Naive B cell (primary cell): ENCODE measurements at places on chromosomes 3 and 15. TPM values are rescaled to one million over a fixed set of nuclear protein-coding genes. Genes with fewer than 3 reads are reported as not detected.

Gene ERICH6
- polyA plus RNA-seq, result 0.58 TPM

DNA sequence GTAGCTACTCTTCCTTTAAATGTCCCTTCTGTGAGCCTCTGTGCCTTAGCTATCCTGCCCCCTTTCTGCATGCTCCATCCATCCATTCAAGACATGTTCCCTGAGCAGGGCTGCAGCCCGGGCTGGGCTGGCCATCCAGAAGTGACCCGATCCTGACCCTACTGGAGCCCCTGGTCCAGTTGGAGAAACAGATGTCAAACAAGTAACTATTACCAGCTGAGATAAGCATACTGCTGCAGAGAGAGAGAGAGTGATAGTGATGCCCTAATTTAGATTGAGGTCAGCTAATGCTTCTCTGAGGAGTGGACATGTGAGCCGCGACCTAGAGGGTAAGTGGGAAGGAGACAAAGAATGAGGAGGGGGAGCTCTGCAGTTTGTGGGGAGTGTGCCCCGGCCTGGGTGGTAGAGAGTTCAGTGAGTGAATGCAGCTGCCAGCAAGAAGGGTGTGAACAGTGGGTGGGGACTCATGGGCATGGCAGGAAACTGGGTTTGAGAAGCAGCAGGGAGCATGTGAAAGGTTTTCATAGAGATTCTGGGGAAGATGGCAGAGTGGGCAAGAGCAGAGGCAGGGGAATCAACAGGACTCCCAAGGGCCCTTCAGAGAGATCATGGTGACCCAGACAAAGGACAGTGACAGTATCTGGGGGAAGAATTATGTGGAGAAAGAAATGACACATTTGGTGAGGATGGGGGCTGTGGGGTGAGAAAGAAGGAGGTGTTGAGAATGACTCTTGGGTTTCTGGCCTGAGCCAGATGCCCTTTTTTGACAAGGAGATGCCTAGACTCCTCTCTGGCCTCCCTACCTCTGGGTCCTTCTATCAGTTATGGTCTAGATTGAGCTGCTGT is 44.9 kb downstream of the CHCHD6 start:
- DNase-seq, result no peak

- no peak for DNase-seq
These were observed 82.9 kb downstream of the CHSY1 start for GRCh38 chr15:101168898-101169494.

DNA sequence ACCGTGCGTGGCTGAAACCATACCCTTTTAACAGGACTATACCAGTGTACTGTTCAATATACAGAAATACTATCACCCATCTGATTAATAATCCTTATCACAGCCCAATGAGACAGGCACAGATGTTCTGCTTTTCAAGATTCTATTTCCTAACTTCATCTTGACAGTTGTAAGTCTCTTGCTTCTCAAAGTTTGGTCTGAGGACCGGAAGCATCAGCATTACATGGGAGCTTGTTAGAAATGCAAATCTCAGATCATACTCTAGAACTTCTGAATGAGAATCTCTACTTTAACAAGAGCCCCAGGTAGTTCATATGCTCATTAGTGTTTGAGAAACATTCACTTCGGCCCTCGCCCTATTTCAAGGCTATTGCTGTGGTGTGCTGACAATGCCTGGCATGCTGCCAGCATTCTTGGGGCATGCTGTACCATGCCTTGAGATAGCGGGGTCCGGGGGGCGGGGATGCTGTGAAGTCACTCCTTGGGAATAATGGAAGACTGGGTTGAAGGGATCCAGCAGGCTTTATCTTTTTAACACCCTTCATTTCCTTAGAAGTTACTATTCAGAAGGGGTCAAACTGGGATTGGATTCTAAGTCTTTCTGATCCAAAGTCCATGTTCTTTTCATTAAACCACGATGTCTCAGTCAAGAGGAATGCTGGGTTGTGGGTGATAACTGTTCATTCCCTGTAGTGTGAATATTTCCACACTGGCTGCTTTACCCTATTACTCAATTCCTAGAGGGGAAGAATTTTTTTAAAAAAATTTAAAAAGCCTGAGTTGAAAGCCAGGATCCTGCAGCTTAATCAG is 194.7 kb downstream of the LPP start:
- no peak for DNase-seq

GRCh38 chr3:179322286-179323196 is at the start of gene ZNF639:
ZNF639 (plus strand) TSS chr3:179323031; CDS start chr3:179328294, 5,263 bp downstream.
- DNase-seq, result peak; percentile 91

GRCh38 chr15:41291065-41291631 is 41.2 kb downstream of the OIP5 start:
- DNase-seq, result peak; percentile 83

- no peak for DNase-seq
These were observed 176.1 kb upstream of the ZPLD1 start for GRCh38 chr3:102258666-102259227.

DNA sequence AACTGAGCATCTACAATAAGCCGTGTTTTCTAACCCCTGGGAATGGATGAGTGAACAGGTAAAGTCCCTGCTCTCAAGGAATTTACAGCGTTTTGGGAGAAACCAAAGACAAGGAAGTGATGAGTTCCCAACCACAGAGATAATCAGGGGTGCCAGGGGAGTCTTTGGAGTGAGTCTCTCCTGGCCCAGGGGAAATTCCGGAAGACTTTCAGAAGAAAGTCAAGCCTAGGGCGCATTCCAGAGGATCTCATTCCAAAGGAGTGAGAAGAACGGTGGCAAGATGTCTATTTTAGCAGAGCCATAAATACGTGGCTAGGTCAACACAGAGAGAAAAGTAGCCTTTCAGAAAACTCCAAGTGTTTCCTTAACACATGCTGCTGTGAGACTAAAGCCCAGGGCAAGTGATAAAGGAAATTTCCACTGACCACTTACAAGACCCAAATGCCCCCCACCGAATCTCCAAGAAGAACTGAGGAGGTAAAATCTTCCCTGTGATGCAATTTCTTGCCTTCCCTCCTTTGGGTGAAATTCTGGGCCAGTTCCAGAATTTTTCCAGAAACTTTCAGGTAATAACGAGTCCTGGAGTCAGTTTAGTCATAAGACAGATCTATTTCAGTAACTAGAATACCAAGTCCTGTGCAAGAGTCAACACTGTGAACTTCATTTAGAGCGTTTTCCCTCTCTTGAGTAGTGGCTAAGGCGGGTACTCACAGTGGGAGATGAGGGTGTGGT is 437.4 kb downstream of the NR2F2 start:
- no peak for DNase-seq

Gene IQCF5
- polyA plus RNA-seq, result not detected

GRCh38 chr3:139617672-139618268 is 60.0 kb downstream of the NMNAT3 start:
- no peak for DNase-seq

DNA sequence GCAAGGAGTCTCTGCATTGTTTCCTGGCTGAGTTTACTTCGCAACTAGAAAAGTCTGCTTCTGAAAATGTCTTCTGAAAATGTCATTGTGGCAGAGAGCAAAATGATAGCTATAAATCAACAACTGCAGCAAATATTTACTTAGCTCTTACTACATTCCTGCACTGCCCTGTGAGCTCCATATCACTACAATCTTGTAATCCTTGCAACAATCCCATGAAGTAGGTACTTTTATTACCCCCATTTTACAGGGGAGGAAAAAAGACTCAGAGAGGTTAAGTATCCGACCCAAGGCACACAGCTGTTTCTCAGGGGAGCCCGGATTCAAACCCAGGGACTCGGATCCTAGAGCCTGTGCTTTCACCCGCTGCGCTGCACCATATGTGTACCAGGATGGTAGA is 34.2 kb upstream of the SPTBN5 start:
- no peak for DNase-seq

GRCh38 chr15:85479071-85479647 is 98.8 kb downstream of the AKAP13 start:
- DNase-seq, result no peak

Gene FRMD4B
- 0.53 TPM for polyA plus RNA-seq

Gene CATSPER2
- 1.2 TPM for polyA plus RNA-seq

- no peak for DNase-seq
These were observed 530.6 kb upstream of the ROBO2 start for GRCh38 chr3:76509179-76509830.

Gene CADPS
- not detected for polyA plus RNA-seq

Gene KNL1
- polyA plus RNA-seq, result 1.3 TPM

DNA sequence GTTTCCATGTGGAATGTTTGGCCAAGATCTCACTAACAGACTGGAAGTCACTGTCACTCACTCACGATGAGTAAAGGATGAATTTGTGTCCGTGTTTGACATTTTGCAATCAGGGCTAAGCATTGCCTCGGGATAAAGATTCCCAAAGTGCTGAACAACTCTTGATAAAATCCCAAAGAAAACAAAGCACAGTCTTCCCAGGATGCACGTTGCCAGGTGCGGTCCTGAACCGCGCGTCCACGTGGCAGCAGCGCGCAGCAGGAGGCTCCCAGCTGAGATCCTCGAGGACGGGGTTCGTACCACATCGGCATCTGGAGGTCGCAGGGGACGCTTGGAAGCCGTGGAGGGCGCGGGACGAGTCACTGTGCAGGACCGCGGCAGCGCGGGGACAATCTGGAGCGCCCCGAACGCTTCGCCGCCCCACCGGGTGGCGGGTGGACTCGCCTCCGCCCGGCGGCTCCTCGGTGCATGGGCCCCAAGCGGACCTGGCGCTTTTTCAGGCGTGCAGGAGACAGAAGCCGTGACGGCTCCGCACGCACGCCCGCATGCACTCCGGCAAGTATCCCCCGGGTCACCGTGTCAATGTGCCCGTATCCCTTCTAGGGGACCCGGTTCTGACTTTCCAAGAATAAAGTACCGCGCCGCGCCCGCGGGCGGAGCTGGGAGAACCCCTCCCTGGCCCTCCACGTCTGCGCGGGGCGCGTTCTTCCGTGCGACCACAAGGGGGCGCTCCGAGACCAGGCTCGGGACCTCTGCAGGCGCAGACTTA is 17.7 kb downstream of the CPN2 start:
- peak; percentile 83 for DNase-seq

- DNase-seq, result no peak
These were observed 46.5 kb downstream of the RPN1 start for GRCh38 chr3:128603811-128604775.

GRCh38 chr3:43285644-43286043 is 696 bp upstream of the SNRK start:
- no peak for DNase-seq

GRCh38 chr3:124686028-124686670 is 44.1 kb upstream of the UMPS start:
- DNase-seq, result no peak

Gene IMPG2
- polyA plus RNA-seq, result not detected

DNA sequence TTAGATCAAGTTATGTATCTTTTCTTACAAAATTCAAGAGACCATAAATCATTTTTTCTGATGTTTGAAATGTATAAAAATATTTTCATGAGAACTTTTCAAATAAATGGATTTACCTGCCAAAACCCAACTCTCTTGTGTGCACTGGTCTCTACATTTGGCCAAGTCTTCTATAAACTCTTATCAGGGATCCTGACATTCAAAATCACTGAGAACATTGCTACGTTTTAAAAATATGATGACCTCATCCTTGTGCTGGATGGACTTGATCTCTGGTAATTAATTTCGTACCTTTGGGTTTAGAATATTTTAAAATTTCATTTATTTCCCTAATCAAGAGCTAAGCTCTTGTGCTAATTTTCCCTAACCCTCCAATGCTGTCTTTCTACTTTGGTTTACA is 127.4 kb downstream of the ATP8B4 start:
- no peak for DNase-seq
